Activated CD4-positive, alpha-beta T cell treated with anti-CD3 and anti-CD28 coated beads, Interleukin-2, amount 50 U/mL, for 4 hours (primary cell): ENCODE measurements at places on chromosomes 6 and 20.

DNA sequence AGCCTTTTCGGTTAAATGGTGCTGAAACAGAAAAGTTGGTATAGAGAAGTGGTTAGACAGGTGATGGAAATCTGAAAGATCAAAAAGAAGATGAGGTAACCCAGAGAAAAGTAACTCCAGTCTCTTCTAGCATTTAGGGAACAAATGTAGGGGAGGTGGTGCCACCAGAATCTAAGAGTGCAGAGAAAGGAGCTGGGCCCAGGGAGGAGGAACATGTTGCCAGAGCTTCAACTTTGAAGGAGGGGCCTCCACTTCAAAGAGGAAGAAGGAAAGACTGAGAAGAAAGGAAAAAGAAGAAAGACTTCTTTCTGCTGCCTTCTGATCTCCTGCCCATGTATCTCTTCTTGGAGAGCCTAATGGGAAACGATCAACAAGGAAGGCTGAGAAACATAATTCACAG, 23.5 kb upstream of the ATRN start:
- DNase-seq, result no peak

GRCh38 chr20:49185071-49185761, 2.9 kb downstream of the STAU1 start:
- no peak for DNase-seq

DNA sequence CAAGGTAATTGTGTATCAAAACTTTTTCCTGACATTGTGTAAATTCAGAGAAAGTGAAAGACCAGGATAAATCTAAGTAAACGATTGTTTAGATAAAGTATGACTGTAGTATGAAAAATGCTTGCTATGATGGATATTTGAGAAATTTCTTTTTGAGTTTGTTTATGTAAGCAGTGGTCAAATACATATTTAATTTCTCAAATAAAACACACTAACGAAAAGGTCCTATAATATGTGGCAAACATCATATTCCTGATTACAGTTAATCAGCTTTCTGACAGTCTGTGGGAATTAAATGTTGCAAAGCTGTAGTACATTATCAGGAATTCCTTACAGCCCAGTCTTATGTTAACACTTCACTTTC, 636.9 kb downstream of the MMUT start:
- no peak for DNase-seq

- no peak for DNase-seq
Observed at GRCh38 chr6:7121700-7122241, 14.0 kb downstream of the RREB1 start.

- no peak for DNase-seq
Observed at GRCh38 chr6:53796791-53797190, 2.0 kb downstream of the LRRC1 start.

GRCh38 chr6:122817358-122817757, 28.3 kb downstream of the SMPDL3A start:
- no peak for DNase-seq

GRCh38 chr20:46207793-46208192, 89.7 kb downstream of the CD40 start:
- DNase-seq, result no peak

GRCh38 chr6:17280138-17280537, 1.0 kb upstream of the RBM24 start:
- no peak for DNase-seq

- no peak for DNase-seq
Observed at GRCh38 chr20:59406446-59406845, 106.0 kb downstream of the EDN3 start.
